ENCODE measurements at places on chromosomes 6 and 20. TPM values are rescaled to one million over a fixed set of nuclear protein-coding genes. Genes with fewer than 3 reads are reported as not detected.

LY86 gene
- total RNA-seq: not detected

MAP7 gene
- total RNA-seq: 2.7 TPM

TMEM239 gene
- total RNA-seq: under 0.01 TPM

ABHD12 gene
- 46.3 TPM for total RNA-seq

PXDC1 gene
- 24.9 TPM for total RNA-seq

MAS1 gene
- total RNA-seq: not detected

ZBTB46 gene
- 54.7 TPM for total RNA-seq

HLA-G gene
- total RNA-seq: 0.16 TPM

ZSWIM3 gene
- 5.0 TPM for total RNA-seq

LAMA2 gene
- 204 TPM for total RNA-seq

RSPO4 gene
- not detected for total RNA-seq

RARS2 gene
- total RNA-seq: 27.4 TPM

DDX43 gene
- total RNA-seq: 0.32 TPM
